Stimulated activated CD4-positive, alpha-beta T cell treated with anti-CD3 and anti-CD28 coated beads, Interleukin-15, amount 100 ng/mL, for 1 hour (primary cell): ENCODE measurements at places on chromosomes 1 and 21.

- no peak for DNase-seq
Measured at GRCh38 chr1:189253601-189254350, 1223.9 kb downstream of the BRINP3 start.

DNA sequence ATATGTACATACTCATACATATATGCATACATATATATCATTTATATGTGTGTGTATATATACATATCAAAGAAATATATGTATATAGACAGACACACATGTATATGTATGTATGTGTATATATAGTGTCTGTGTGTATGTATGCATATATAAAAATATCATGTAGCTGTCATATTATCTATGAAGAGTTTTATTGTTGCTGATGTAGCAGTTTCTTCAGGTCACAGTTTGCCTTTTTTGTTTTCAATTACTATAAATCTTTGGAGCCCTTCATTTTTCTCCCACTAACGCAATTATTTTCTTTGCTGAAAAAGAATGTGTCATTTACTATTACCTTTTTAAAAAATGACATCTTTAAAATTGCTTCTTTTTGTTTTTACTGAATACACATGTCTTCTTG lies 904.5 kb downstream of the PLA2G4A start:
- DNase-seq = no peak

- no peak for DNase-seq
Measured at GRCh38 chr1:222223010-222223409, 324.9 kb downstream of the HHIPL2 start.

GRCh38 chr1:167899253-167899681 lies 14.7 kb downstream of the ADCY10 start:
- DNase-seq = no peak

- no peak for DNase-seq
Measured at GRCh38 chr1:86470859-86471258, 2.1 kb downstream of the CLCA1 start.

DNA sequence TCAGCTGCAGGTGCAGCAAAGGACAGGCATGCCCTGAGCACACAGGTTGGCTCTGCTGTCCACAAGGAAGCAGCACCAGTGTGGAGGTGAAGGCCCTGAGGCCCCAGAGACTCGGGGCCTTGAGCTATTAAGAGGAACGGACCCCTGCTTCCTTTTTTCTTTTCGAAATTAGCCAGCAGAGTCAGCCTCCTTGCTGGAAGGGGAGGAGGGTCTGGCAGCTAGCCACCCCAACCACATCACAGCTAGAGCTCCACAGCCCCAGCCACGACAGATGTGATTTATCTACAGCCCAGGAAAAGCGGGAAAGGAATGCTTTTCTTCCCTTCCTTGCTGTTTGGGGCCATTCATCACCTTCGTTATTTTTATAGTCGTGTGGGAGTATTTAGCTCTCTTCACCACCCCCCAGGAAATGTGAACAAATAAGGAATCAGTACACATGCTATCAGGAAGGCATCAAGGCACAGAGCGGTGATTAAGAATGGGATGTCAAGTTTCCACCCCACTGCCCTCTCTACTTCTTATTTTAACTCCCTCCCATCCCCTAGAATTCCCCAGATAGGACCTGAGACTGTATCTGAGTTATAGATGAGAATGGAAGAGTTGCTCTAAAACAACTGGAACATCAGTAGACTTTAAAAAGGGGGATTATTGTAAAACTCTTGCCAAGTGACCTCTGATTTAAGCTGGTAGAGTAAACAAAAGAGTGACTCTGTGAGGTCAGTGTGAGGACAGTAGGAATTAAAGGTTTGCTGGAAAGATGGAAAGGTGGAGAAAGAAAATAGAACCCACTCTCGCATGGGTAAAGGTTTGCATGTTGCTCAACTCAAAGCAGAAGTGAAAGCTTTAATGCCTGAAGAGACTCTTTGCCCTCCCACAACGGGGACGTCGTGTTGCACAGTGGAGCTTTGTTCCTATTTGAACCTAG lies 224.7 kb upstream of the GJB5 start:
- DNase-seq = no peak

DNA sequence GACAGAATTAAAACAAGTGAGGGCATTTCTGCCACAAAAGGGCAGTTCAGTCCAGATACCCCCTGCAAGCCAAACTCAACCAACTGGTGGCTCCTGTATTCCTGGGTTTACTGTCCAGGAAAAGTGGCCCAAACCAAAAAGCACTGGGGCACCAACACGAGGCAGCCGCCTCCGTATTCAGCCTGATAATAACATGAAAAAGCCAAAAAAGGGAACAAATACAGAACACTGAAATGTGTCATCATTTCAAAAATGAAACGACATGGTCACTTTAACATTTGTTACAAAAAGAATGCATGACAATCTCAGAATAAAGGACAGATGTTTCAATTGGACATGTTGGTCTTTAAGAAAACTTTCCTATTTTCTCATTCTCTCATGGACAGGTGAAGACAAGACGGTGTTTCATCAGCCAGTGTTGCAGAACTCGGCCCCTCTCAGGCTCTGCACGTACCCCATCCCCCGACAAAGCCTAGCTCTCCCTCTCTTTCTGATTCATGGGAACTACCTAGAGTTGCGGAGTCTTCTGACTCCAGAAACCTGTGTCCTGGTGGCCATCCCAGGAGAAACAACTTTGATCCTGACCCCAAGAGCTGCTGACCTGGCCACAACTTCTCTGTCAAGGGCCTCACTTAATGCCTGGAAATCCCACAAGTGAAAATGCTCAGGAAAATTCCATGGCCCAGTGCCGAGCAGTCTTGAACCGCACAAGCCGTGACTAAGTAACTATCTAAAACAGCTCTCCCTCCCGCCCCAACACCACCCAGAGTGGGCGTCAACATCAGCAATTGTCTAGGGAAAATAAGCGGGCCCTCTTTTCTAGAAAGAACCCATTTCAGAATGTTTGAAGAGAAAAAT lies 27.1 kb downstream of the ZBTB17 start:
- DNase-seq = no peak

- no peak for DNase-seq
Measured at GRCh38 chr1:228021355-228022030, 14.7 kb downstream of the WNT3A start.

DNA sequence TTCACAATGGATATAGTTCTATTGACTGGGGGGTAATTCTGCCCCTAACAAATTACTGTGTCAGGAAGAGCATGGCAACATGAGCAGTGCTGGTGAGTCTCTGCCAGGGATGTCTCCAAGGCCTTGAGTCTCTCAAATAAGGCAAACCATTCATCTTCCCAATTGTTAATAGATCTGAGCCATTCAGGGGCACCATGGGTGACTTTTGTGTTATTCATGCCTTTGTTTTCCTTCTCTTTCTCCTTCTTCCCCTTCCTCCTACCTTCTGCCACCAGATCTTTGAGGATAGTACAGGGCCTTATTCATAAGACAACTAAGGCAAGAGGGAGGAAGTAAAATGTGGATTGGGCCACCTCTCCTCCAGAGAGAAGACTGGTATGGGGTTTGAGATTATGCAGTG lies at the start of gene RGSL1:
Gene RGSL1, plus strand, starts transcription at position 60 of the 400 bp plus-strand sequence. Its CDS starts 20 bp downstream, at position 80.
- no peak for DNase-seq
